ENCODE measurements at places on chromosomes 11 and 22.

DNA sequence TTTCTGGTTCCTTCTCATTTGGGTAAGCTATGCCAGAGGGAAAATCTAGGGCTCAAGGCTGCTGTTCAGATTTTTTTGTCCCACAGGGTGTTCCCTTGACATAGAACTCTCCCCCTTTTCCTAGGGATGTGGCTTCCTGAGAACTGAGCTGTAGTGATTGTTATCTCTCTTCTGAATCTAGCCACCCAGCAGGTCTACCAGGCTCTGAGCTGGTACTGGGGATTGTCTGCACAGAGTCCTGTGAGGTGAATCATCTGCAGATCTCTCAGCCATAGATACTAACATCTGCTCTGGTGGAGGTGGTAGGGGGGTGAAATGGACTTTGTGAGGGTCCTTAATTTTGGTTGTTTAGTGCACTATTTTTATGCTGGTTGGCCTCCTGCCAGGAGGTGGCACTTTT lies 167.3 kb upstream of the PGR start:
- DNase-seq: no peak

- no peak for DNase-seq
Measured at GRCh38 chr11:121961321-121961801, 154.7 kb downstream of the BLID start.

- DNase-seq: no peak
Measured at GRCh38 chr22:49734882-49735281, 92.8 kb downstream of the BRD1 start.

- DNase-seq: no peak
Measured at GRCh38 chr11:27865105-27865504, 164.8 kb upstream of the BDNF start.

DNA sequence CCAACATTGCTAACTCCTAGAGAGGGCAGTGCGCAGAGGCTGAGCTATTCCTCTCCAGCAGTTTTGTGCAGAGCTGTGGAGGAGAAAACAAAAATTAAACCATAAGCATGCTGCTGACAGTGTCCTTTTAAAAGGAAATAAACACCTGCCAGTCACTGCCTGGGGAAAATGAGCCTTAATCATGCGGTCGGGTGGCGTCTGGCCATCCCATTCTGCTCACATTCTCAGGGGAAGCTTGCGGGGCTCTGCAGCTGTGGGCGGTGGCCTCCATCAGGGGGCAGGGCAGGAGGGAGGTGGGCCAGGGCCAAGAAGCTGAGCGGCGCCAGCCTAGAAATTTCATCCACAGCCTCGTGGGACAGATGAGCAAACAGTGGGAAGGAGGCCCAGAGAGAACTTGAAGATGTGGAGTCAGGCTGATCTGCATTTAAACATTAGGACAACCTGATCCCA lies 71.0 kb upstream of the TP53I11 start:
- DNase-seq: no peak

Measured in effector CD8-positive, alpha-beta T cell (primary cell).